PC-9 (cell line): ENCODE measurements at places on chromosomes 11 and 22.

DNA sequence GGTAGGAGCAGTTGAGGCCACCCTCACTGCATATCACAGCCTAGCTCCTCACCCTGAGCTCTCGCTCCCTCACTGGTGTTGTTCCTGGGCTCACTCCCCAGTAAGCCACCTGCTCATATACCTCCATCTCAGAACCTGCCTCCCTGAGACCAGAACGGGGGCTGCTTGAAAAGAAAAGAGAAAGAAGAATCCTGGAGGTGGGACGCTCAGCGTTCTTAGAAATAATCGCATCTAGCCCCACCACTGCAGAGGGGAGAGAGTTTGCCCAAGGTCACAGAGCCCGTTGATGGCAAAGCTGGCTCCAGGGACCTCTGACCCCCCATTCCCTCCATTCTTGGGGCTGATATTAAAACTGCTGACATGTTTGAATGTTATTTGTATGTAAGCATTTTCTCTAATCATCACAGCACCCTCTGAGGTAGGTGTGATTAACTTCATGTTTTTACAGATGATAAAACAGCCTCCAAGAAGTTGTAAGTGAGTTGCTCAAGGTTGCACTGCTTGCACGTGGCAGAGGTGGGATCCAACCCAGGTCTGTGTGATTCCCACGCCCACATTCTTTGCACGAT is 132.6 kb upstream of the TEAD1 start:
- no peak for DNase-seq

DNA sequence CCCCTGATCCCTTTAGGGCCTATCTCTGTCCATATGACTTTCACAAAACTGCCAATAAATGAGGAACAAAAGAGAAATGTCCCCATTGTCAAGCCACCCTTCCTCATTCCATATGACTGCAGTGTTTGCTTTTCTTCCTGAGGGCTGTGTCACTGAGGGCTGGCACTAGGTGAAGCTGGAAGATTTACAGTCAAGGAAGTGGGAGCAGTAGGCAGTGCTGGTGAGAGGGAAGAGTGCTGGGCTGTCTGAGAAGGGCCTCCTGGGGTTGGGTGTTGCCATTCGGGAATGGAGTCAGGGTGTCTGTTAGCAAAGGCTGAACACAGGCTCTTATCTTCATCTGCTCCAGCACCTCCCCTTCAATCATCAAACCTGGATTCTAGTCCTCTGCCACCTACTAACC is 30.9 kb downstream of the INSC start:
- DNase-seq = peak; percentile 58

- DNase-seq = peak; percentile 71
Observed at GRCh38 chr11:46321757-46322156, 25.5 kb upstream of the DGKZ start.

DNA sequence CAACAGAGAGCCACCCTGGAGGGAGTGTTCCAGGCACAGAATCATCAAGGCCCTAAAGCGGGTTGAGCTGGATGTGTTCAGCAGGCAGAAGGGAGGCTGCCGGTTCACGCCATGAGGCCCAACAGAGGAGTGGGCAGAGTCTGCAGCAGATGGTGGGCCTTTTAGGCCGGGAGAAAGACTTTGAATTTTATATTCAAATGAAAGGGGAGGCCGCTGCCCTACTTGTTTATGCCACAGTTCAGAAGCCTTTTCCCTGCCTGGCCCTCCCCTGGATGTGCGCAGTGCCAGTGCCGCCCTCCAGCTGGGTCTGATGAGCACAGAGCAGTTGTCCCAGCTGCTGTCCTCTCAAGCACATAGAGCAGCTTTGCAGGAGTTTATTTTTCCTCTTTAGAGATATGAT is 46.9 kb upstream of the TTC12 start:
- no peak for DNase-seq

DNA sequence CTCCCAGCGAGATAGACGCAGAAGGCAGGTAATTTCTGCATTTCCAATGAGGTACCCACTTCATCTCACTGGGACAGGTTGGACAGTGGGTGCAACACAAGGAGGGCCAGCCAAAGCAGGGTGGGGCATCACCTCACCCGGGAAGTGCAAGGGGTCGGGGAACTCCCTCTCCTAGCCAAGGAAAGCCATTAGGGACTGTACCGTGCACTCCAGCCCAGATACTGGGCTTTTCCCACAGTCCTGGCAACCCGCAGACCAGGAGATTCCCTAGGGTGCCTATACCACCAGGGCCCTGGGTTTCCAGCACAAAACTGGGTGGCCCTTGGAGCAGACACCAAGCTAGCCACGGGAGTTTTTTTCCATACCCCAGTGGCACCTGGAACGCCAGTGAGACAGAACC is 17.2 kb downstream of the TRPC6 start:
- no peak for DNase-seq

DNA sequence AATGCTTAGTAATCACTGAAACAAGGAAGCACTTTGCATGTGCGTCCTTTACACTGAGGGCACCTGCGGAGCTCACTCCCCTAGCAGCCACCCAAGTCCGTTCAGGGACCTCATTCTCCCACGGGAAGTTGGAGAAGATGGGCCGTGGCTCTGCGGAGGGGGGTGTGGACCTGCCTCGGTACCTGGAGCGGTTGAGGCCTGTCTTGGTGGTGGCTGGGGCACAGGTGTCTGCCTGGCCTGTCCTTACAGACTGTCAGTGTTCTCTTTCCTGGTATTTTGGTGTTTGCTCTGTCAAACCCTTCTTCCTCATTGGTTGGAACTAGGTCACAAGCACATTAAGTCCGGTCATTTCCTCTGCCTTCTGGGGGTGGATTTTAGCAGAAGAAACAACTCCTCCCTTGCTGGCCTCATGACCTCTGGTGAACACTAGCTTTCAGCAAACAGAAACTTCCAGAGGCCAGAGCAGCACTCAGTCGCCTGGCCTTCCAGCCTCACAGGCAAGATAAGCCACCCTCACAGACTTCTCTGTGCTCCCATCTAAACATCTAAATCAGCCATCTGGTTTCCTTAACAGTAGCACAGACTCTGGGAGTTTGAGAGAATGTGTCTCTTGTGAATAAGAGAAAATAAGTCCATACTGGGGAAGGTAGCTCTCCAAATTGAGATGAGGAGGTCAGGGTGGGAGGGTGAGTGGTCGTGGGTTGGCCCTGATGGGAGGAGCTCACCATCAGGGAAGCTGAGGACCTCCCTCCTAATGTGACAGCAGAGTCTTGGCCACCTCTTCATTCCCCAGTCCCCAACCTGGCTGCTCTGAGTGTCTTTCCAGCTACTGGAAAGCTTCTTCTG is 8.6 kb downstream of the SNAP29 start:
- DNase-seq = no peak

- DNase-seq = no peak
Observed at GRCh38 chr11:85165819-85166218, 461.3 kb downstream of the DLG2 start.

DNA sequence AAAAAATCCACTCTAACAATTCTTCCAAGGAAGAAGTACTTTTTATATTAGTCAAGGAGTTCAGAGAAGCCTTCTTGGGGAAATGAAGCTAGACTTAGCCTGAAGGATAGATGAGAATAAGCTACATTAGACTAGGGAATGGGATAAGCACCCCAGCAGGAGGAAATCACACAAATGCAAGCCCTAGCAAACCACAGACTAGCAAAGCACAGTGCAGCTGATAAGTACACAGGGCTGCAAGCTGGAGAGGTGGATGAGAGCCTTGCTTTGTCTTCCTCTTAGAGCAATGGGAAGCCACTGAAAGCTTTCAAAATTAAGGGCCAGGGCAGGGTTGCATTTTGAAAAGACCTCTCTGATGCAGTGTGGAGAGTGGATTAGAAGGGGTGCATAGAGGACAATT is 946.2 kb downstream of the LRRC4C start:
- no peak for DNase-seq

GRCh38 chr11:122983438-122984185 is 2.0 kb upstream of the BSX start:
- DNase-seq = peak; percentile 15

GRCh38 chr11:64638018-64638665 is 47.1 kb downstream of the SLC22A12 start:
- DNase-seq = no peak

GRCh38 chr11:27237643-27238042 is 125.4 kb downstream of the CCDC34 start:
- no peak for DNase-seq

DNA sequence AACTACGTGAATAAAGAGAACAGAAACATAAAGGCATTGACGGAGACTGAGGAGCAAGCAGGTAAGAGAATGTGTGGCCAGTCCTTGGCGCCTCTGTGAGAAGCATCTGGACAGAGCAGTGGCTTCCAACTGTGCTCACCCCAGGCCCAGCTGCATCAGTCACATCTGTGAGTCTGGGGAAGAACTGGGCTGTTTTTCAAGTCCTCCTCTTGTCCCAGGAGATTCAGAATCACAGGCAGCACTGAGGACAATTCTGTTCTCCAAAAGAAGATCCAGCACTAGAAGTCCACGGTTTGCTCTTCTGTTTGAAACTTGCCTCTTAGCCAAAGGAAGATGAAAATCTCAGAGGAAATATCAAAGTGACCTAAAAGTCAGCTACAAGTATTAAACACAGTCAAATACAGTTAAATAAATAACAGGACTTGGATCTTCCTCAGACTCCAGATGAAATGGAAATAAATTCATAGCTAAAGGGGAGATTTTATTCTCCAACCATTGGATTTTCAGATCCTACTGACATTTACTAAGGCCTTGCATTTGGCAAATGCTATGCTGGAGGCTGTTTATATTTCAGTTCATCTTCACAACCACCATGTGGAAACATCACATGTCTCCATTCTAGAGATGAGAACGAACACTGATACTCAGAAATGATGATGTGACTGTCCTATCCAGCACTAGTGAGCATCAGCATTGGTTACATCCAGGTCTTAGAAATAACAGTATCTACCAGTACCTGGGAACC is 14.1 kb downstream of the FAM181B start:
- DNase-seq = no peak

DNA sequence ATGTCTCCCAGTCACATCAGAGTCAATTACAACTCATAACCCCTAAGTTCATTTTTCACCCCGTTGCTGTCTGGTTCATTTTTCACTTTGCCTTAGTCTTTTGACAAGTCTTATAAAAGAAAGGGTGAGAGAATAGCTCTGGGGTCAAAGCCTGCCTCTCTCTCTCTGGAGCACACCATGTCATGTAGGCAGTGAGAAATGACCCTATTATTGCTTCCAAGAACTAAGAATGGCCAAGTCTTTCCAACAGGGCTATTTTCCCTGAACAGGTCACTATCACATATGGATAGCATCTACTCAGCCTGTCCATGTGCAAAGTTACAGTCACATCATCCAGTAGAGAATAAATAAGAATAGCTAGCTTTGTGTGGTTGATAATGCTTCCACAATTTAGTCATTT is 655.5 kb upstream of the LRRC4C start:
- DNase-seq = no peak

DNA sequence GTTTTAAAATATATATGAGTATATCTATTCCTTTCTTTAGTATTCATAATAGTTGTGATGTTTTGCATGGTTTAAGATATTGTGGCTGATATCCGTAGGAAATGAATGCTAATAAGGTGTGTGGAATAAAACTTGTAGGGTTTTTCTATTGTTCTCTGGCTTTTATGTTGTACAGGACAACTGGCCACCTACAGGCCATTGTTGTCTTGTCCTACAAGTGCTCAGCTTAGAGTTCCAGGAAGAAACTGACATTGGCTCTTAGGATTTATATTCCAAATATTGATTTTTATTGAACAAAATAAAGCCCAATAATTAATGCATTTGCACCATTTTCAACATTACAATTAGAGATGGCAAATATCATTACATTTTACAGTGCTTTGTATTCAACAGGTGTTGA is 512.8 kb upstream of the TENM4 start:
- no peak for DNase-seq

DNA sequence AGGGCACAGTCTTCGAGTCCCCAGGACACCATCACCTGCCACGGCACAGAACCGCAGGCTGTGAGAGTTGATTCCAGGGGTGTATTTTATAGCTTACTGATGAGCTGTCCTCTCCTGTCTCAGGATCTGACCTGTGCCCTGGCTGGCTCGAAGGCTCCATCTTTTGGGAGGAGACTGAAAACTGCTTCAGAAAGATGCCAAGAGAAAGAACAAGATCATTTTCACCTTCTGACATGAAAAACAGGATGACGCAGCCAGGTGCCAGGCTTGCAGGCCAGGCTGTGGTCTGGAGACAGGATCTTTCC is 2.2 kb downstream of the MRGPRD start:
- DNase-seq = no peak

GRCh38 chr22:33787645-33788456 is 132.4 kb downstream of the LARGE1 start:
- DNase-seq = no peak

GRCh38 chr11:57244911-57245310 is 7.9 kb upstream of the APLNR start:
- no peak for DNase-seq

GRCh38 chr11:69080257-69080995 is 31.7 kb downstream of the TPCN2 start:
- DNase-seq = peak; percentile 82

DNA sequence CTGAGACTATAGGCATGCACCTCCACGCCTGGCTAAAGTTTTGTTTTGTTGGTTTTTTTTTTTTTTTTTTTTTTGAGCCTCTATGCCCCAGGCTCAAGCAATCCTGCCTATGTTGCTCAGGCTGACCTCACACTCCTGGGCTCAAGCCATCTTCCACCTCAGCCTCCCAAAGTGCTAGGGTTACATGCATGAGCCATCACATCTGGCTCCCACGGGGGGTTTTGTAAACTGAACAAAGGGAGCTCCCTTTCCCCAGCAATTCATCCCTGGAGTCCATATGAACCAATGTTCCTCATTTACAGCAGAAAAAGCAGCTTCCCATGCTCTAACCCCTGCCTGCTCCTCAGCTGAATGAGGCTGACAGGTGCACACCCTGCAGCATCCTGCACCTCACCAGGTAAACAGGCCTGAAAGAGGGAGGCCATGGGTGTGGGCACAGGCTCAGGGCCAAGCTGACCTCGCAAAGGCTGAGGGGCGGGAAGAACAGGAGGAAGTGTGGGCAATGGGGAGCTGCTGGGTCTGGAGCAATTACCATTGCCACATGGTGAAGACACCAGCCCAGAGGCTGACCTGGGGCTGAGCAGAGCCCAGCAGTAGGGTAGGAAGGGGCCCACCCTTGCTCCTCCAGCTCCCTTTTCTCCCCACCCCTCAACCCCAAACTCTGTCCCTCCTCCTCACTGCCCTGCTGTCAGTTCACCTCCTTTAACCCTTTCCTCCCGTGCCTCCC is 58.2 kb downstream of the RBX1 start:
- peak; percentile 77 for DNase-seq

- no peak for DNase-seq
Observed at GRCh38 chr11:92875473-92875872, 94.0 kb upstream of the MTNR1B start.

GRCh38 chr22:43172191-43172590 is 14.7 kb downstream of the TTLL12 start:
- no peak for DNase-seq

GRCh38 chr11:10797001-10797400 is 11.7 kb downstream of the EIF4G2 start:
- no peak for DNase-seq

DNA sequence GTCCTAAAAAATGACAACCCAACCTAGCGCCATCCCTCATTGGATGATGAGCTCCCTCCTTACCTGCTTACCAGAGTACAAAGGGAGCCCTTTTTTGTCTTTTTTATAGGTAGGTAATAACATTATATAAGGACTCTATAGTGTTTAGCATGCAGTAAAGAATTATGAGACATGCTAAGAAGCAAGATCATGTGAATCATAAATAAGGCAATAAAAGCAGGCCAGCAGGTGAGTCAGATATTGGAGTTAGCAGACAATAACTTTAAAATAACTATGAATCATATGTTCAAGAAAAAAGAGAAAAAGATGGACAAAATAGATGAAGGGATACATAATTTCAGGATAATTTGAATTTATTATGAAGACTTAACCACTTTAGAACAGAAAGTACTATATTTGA is 81.5 kb downstream of the GRK3 start:
- no peak for DNase-seq
